ENCODE measurements at places on chromosomes 11 and 22.

GRCh38 chr11:9019861-9020260 is 16.1 kb upstream of the NRIP3 start:
- DNase-seq: no peak

DNA sequence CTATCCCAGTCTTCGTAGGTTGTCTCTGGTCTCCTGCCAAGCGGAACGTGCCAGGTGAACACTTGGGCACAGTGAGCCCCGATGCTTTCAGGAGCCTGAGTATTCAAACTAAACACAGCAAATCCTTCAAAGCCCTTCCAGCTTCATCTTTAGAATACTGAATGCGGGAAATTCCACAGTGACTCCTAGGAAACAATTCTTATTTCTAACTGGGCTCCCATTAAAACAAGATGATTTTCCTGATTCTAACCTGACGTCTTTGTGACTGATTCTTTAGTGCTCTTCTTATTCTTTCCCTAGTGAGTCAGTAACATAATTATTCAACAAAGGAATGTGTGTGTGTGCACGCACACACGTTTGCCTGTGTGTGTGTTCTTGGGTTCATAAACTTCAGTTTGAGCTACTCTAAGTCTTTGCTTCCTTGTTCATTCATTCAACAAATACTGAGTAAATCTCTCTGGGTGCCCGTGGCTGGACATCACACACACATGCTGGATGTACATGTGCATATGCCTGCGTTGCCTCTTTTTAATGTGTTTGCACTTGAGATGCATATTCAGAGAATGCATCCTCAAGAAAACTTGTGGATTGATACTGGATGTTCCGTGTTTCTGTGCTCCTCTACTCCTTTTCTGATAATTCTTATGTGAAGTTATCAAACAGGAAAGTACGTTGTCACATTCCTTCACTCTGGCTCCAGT is 134.5 kb downstream of the WNT7B start:
- DNase-seq: no peak

DNA sequence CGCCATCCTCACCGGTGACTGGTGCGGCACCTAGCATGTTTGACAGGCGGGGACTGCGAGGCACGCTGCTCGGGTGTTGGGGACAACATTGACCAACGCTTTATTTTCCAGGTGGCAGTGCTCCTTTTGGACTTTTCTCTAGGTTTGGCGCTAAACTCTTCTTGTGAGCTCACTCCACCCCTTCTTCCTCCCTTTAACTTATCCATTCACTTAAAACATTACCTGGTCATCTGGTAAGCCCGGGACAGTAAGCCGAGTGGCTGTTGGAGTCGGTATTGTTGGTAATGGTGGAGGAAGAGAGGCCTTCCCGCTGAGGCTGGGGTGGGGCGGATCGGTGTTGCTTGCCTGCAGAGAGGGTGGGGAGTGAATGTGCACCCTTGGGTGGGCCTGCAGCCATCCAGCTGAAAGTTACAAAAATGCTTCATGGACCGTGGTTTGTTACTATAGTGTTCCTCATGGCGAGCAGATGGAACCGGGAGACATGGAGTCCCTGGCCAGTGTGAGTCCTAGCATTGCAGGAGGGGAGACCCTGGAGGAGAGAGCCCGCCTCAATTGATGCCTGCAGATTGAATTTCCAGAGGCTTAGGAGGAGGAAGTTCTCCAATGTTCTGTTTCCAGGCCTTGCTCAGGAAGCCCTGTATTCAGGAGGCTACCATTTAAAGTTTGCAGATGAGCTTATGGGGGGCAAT is 1.1 kb downstream of the NEAT1 start:
- DNase-seq: no peak

- DNase-seq: no peak
Observed at GRCh38 chr22:27331526-27332281, 469.9 kb downstream of the MN1 start.

DNA sequence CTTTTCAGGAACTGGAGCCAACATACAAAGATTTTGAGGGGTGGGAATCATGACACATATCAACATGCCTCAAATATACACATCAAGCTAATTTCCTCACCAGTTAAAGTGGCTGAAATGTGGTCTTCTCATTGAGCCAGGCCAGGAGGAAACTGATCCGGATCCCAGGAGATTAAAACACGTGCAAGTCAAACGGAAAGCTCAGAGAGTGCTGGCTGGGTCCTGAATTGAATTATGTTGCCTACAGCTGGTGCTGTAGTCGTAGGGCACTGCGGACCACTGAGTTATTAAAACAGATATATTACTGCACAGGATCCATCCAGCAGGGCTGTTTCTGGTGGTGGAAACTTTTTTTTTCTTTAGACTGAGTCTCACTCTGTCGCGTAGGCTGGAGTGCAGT is 14.1 kb upstream of the WNT7B start:
- no peak for DNase-seq

DNA sequence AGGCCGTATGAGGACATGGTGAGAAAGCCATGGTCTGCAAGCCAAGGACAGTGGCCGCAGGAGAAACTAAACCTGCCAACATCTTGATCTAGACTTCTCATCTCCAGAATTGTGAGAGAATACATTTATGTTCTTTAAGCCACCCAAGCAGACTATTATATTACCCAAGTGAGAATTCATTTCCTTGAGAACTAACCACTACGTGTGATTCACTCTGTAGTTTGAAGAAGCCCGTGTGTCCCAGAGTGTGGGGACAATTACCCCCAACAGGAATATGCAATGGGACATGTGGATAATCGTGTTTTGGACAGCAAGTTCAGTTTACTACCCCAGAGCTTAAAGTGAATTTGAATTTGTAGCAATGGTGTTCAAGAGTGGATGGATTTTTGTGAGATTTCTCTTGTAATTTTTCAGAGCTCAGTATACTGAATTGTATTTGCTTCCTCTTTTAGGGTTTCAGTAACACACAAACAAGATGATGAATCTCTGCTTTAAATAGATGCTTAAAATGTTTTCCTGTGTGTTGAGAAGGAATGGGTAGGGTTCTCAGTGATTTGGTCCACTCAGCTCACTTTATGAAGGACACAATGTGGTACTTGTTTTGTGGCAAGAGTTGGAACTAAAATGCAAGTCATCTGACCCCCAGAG is 100.0 kb upstream of the ARHGAP20 start:
- no peak for DNase-seq

GRCh38 chr11:33835143-33835878 is 56.6 kb downstream of the LMO2 start:
- peak; percentile 14 for DNase-seq

DNA sequence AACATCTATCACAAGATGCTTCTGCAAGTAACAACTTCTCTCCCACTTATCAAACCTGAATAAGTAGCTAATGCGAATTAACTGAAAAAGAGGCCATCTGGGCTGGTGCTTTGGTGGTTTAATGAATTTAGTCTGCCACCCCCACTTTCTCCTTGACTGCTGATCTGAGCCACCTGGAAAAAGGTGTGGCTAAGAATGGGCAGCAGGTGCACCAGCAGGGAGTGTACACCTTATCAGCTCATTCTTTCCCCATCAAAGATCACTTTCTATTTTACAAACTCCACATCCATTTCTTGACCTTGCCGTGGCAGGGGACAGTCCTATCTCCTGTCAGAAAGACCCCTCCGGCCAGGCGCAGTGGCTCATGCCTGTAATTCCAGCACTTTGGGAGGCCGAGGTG is 6.5 kb downstream of the RFPL3 start:
- DNase-seq: no peak

DNA sequence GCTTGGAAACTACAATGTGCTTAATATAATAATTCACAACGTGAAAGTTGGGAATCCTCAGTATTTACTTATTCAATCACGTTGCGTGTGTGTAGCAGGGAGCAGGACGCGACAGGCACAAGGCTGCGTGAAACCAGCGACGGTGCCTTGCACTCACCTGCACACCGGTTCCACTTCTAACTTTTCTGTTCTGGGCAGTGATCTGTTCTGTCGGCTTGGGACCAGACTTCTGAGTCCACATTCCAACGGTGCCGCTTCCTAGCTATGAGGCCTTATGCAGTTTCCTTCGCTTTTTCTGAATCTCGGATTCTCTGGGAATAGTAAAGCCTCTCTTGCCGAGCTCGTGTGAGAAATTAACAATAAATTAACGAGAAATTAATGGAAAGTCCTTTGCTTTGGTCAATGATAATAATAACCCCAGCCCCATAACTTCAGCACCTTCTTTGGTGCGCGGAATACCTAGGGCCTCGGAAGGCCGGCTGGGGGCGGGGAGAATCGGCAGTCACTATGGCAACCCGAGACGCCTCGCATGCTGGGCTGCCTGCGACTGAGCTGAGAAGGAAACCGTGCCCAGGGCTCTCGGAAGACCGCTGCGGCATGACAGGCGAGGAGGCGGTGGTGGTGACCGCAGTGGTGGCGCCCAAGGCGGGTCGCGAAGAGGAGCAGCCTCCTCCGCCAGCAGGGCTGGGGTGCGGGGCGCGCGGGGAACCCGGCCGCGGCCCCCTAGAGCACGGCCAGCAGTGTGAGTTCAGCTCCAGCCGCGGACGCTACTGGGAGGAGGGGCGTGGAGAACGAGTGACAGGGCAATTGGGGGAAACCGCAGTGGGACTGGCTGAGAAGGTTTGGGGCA is at the start of gene C11orf97:
Gene C11orf97, plus strand, starts transcription at position 530 of the 850 bp plus-strand sequence. Its CDS starts 68 bp downstream, at position 598.
- DNase-seq: no peak

DNA sequence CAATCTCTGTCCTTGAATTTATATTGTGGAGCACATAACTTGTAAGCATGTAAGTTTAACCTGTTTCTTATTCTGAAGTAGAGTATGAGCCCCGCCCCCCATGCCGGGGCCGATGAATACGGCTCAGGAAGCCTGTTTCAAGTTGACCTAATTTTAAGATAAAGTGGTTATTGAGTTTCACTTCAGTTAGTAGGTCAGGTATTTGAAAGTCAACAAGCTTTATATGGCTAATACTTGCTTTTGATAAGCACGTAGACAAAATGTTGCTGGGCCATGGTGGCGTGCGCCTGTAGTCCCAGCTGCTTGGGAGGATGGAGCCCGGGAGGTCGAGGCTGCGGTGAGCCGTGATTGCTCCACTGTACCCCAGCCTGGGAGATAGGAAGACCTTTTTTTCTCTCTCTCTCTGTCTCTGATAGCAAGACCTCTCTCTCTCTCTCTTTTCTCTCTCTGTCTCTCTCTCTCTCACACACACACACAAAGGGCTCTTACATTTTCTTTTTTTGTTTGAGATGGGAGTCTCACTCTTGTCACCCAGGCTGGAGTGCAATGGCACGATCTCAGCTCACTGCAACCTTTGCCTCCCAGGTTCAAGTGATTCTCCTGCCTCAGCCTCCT is 14.4 kb downstream of the YWHAH start:
- no peak for DNase-seq

DNA sequence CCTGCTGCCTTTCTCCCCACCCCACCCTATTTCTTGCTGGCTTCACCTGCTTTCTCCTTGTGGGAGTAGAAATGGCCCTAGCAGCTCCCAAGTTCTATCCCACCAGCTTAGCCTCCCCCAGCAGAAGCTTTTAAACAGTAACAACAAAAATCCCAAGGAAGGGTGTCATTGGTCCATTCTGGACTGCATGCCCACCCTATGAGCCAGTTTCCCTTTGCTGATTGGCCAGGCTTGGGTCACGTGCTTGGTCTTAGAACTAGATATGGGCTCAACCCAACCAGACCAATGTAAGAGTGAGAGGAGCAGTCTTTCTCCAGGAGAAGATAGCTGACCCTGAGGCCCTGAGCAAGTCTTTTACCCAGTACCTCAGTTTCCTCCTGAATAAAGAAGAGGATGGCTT is 2.3 kb downstream of the MTFP1 start:
- DNase-seq: no peak

GRCh38 chr11:63993993-63994392 is 7.8 kb downstream of the OTUB1 start:
- no peak for DNase-seq

GRCh38 chr22:42644422-42645340 is 4.3 kb upstream of the ATP5MGL start:
- DNase-seq: no peak

GRCh38 chr11:689625-690024 is 5.4 kb downstream of the DEAF1 start:
- DNase-seq: no peak

DNA sequence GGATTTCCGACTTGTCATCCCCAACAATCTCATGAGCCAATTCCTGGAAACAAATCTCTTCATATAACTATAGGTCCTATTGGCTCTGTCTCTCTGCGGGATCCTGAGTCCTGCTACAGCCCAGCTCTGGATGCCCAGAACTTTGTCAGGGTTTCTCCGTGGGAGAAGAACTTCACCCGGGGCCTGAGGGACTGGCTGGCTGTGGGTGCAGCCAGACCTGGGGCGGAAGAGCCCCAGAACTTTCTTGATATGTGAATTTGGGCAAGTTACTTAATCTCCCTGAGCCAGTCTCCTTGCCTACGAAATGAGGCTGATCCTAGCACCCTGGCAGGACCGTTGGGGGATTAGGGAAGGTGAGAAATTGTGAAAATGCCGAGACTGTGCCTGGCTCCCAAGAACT is 6.6 kb upstream of the TRIM29 start:
- no peak for DNase-seq

DNA sequence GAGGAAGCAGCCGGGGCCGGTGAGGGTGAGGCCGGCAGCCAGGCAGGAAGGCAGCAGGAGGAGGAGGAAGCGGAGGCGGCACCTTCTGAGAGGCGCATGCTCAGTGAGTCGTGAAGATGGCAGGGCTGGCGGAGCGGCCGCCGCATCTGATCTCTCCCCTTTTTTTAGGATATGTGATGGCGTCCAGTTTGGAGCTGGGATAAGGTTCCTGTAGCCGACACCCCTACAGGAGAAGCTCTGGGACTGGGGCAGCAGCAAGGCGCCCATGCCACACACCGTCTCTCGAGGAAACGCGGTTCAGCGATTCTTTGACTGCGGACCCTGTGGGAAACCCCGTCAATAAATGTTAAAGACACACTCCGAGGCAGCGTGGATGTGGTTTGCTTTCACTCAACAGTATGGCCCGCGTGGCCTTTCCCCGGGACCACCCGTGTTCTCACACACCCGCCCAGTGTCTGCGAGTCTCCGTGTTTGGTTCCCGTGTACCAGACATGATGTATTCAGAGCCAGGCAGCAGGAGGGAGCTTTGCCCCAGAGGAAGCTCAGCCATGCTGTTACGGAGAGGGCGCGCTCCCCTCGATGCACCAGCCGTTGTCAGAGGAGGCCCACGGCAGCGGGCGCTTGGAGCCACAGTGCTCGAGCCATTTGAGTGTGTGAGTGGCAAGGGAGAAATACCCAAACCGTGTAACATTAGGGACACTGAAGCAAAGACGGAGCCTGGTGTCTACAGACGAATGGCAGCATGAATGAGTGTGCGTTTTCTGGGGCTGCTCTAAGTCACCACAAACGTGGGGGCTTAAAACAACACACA is 27.7 kb upstream of the PARVB start:
- no peak for DNase-seq

DNA sequence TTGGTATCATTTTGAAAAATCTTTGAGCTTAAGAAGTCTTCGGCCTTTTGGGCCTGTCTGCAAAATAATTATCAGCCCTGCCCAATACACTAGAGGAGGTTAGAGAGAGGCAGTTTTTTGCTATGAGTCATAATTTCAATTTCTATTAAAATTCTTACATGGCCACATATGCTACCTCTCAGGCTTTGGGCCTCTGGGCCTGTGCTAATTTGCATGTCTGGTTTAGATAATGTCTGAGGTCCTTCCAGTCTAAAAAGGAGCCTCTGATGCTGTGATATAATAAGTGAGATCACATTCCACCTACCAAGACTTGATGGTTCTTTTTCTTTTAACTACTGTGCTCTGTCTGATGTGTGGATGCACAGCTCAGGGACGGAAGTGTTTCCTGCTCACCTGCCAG is 70.8 kb downstream of the KCNJ1 start:
- DNase-seq: no peak

- DNase-seq: no peak
Observed at GRCh38 chr11:46674463-46675287, 25.7 kb downstream of the ARHGAP1 start.

Measured in HS-27A (cell line).